ENCODE measurements at places on chromosomes 5 and 9.

GRCh38 chr9:126652140-126652582 lies 38.4 kb downstream of the LMX1B start:
- DNase-seq = no peak

GRCh38 chr5:172458976-172459782 lies 4.9 kb upstream of the SH3PXD2B start:
- DNase-seq = no peak

GRCh38 chr9:81492710-81493447 lies 196.5 kb downstream of the TLE1 start:
- DNase-seq = no peak

GRCh38 chr9:114193090-114193489 lies 37.8 kb downstream of the COL27A1 start:
- no peak for DNase-seq

GRCh38 chr5:124054564-124054963 lies 542.6 kb downstream of the CSNK1G3 start:
- DNase-seq = no peak

- no peak for DNase-seq
Observed at GRCh38 chr5:134642931-134643530, 5.6 kb upstream of the SEC24A start.

DNA sequence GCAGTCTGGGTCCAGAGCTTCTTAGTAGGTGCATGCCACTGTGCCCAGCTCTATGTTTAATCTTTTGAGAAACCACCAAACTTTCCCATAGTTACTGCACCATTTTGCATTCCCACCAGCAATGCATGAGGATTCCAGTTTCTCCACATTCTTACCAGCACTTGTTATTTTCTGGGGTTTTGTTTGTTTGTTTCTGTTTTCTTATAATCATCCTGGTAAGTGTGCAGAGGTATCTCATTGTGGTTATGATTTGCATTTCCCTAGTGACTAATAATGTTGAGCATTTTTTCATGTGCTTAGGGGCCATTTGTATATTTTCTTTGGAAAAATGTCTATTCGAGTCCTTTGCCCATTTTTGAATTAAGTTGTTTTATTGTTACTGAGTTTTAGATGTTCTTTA lies 11.4 kb downstream of the FOXE1 start:
- no peak for DNase-seq

DNA sequence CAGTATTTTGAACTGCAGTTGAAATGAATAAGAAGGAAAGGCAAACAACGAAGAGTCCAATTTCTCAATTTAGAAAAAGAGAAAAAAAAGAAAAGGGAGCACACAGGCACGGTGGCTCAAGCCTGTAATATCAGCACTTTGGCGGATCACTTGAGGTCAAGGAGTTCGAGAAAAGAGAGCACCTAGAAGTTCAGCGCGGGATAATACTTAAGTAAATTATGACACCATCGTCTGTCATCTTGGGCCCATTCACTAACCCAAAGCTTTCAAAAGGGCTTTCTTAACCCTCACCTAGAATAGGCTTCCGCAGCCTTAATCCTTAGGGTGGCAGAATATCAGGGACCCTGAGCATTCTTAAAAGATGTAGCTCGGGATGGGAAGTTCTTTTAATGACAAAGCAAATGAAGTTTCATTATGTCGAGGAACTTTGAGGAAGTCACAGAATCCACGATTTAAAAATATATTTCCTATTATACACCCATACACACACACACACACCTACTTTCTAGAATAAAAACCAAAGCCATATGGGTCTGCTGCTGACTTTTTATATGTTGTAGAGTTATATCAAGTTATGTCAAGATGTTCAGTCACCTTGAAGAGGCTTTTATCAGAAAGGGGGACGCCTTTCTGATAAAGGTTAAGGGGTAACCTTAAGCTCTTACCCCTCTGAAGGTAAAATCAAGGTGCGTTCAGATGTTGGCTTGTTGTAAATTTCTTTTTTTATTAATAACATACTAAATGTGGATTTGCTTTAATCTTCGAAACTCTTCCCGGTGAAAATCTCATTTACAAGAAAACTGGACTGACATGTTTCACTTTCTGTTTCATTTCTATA lies 602 bp upstream of the CD274 start:
- no peak for DNase-seq

GRCh38 chr9:134678666-134679443 lies 37.3 kb downstream of the COL5A1 start:
- DNase-seq = no peak

GRCh38 chr5:13278811-13279210 lies 665.7 kb downstream of the DNAH5 start:
- no peak for DNase-seq

- no peak for DNase-seq
Observed at GRCh38 chr5:31366941-31367340, 165.0 kb downstream of the DROSHA start.

DNA sequence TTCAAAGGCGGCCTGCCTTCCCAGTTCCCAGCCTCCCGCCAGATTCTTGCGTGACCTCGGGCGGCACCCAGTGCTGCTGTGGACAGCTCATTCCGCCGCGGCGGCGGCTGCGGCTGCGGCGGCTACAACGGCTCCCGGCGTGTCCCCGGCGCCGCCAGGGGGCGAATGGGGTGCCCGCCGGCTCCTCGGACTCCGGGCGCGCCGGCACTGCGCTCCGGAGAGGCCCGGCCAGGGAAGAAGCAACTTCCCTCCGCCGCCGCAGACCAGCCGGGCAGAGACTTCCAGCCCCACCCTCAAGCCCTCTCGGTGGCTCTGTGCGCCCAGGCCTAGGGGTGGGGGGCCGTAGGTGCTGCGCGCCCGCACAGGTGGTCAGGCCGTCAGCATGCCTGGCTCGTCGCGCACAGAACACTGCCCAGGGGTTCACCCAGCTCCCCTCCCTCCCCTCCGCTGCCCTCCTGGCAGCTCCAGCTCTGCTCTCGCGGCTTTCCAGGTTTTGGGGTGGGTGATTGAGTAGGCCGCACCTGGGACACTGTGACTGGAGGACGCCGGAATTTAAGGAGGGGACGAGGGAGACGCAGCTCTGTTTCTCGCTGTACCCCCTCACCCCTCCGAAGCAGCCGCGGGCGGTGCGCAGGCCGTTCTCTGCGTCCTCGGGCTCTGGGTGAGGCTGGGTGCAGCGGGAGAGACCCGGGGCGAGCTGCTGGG lies 20.2 kb downstream of the IGIP start:
- peak; percentile 59 for DNase-seq

DNA sequence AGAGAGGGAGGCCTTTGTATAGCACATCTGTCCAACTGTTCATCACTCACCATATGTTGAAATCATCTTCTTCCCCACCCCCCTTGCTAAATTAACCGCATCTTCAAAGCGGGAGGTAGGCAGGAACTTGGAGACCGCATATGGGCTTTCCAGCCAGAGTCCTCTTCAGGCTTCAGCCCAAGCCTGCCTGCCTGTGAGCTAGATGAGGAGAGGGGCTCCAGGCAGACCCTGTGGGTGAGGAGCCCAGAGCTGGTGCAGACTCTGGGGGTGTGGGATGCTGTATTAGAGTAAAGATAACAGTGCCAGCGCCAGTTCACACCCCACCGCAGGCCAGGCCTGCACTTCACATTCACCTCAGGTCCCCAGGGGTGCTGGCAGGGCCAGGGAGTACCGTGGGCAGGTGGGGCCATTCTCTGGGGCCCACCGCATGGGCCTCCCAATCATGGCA lies 16.2 kb downstream of the PRRC2B start:
- no peak for DNase-seq

DNA sequence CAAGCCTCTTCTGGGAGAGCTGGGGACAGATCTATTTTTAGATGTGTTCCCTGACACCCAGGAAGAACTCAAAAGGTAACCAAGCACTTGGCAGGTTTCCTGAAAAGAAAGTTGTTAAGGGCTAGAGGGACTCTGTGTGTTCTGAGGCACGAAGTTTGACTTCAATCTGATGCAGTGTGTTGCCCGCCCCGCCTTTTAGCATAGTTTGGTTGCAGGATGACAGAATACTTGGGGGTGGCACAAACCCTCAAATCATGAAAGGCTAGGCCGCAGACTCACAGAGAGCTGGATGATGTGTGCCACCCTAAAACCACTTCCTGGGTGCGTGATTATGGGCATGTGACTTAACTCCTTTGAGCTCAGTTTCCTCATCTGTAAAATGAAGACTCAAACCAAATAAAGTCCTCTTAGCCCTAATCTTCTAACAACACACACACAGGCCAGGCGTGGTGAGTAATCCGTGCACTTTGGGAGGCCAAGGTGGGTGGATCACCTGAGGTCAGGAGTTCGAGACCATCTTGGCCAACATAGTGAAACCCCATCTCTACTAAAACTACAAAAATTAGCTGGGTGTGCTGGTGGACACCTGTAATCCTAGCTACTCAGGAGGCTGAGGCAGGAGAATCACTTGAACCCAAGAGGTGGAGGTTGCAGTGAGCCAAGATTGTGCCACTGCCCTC lies 12.8 kb upstream of the NDFIP1 start:
- peak; percentile 74 for DNase-seq

DNA sequence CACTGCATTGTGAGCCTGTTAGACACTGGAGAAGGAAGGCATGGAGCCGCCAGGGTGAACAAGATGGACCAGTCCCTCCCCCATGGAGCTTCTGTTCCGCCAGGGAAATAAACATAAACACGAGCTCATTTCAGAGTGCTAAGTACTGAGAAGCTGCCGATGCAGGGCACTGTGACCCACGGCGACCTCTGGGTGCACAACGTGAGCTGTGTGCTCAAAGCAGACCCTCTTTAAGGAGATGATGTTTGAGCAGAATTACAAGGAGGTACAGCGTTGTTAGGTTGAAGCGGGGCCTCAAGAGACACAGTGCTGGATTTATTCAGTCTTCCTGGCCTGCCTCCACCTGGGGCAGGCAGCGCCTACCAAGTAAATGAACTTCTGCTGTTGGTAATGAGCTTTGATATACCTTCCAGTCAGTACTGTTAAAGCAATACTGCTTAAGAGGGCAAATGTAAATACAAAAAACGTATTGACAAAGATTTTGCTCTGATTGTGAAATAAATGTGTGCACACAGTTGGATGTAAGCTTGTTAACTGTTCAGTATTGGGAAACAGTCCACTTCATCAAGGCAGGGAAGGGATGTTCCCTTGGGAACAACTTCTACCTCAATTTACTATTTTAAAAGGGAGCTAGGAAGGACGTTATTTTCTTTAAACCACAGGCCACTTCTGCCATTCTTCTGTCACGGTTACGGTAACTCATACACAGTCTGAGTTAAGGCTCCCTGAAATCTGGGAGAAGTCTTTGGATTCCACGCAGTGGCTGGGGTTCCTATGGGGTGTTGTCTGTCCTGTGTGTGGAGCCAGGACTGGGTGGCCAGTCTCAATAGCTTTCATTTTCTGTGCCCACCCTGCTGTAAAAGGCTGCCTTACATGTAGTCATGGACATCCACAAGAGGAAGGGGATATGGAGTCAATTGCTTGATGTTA lies 48.9 kb upstream of the DMRT1 start:
- DNase-seq = no peak

DNA sequence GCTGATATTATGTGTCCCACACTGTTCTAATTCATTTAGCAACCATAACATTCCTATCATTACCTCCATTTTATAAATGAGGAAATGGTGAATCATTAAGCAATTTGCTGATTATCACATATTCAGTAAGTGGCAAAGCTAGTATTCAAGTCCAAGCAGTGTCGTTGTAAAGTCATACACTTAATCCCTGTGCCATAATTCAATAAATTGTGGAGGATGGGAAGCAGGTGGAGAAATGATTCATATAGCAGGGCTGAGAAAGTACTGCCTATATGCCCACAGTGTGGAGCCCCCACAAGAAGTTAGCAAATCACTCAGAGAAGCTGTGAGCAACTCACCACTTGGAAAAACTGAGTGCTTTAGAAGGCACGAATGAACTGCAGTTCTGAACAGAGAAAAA lies 691.0 kb downstream of the PTPRD start:
- no peak for DNase-seq

- DNase-seq = no peak
Observed at GRCh38 chr9:6708732-6709131, 49.0 kb upstream of the KDM4C start.

DNA sequence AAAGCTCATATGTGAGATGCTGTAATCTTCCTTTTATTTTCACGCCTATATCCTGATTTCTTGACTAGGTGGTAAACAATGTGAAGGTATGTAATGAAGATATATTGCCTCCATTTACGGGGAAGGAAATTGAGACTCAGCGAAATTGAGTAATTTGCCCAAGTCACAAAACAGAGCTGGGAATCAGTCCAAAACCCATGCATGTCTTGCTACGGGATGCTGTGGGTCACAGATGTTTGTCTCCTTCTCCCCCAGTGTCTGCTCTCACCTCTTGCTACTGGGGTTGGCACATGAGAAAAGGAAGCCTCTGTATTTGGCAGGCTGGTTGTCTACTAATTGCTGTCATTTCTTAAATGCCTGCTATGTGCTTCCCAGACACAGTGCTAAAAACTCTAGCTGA lies 53.7 kb upstream of the TEX48 start:
- no peak for DNase-seq

GRCh38 chr9:114202849-114203248 lies 47.5 kb downstream of the COL27A1 start:
- DNase-seq = no peak

GRCh38 chr9:84669013-84669287 lies 579 bp upstream of the NTRK2 start:
- DNase-seq = no peak

- DNase-seq = no peak
Observed at GRCh38 chr9:107269254-107269653, 13.8 kb upstream of the RAD23B start.

DNA sequence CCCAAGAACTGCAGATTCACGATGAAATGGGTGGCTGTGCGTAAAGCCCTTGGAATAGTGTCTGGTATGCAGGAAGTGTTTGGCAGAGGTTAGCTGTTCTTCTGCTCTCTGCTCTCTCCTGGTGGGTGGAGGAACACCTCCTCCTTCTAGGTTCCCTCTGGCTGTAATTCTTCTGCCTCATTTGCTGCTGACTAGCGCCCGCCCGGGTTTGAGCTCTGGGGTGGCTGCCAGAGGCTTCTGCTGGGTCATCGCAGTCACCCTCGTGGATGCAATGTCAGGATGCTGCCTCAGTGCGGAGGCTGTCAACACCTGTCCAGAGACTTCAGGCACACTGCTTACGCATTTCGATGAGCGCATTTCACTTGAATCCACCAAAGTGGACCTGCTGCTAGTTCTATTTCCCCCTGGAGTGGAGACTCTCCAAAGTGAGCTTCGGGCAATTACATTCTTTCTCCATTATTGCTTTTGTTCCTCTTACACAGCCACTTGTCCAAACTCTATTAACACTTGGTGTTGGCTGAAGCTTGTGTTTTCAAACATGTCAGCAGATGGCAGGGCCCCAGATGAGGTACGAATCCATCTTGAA lies 11.7 kb downstream of the DOCK2 start:
- DNase-seq = no peak

DNA sequence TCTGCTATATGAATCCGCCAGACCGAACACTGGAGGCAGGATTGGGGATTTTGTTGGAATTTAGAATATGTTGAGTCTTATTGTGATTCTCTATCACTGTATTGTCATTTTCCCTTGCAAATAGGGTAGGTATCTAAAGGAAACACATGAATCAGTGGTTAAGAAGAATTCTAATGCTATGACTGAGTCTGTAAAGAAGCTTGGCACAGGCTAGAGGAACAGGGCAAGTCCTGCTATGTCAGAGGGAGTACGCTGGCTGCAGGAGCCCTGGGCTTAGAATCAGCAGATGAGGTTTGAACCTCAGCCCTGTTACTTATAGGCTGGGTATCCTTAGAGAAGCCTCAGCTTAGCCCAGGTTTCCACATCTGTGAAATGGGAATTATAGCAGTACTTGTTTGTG lies 198.1 kb downstream of the NR3C1 start:
- no peak for DNase-seq
